ENCODE measurements at places on chromosomes 12 and 14. TPM values are rescaled to one million over a fixed set of nuclear protein-coding genes. Genes with fewer than 3 reads are reported as not detected.

Gene DLGAP5
- 8.1 TPM for total RNA-seq

Gene FIGNL2
- total RNA-seq, result 1.6 TPM

Gene GPRC5D
- total RNA-seq, result 0.40 TPM

Gene ACSM4
- not detected for total RNA-seq

Gene GUCY2C
- total RNA-seq, result not detected

- peaks cover 4% of the 10 kb centered on the region for H3K4me1 ChIP-seq
- H3K36me3 ChIP-seq, result no peaks in the 10 kb centered on the region
- H3K27ac ChIP-seq, result no peak overlapping the region
These were observed 7.8 kb downstream of the PGF start for GRCh38 chr14:74947353-74948227.

GRCh38 chr12:121059031-121059898 is 20.2 kb upstream of the OASL start:
- no peak for DNase-seq
- no peaks in the 10 kb centered on the region for H3K27me3 ChIP-seq
- peaks cover 22% of the 10 kb centered on the region for H3K4me1 ChIP-seq
- no peak overlapping the region for H3K27ac ChIP-seq

DNA sequence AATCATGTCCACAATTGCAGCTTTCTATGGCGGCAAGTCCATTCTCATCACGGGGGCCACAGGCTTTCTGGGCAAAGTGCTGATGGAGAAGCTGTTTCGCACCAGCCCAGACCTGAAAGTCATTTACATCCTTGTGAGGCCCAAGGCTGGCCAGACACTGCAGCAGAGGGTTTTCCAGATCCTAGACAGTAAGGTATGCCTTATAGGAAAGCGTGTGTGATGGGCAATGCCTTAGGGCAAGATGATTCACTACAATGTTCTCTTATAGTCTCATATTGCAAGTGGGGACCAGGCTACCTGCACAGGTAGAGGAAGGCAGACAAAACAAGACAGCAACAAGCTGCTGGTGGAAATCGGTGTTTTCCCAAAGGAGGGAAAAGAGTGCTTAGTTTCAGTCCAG is 110.5 kb downstream of the ERGIC2 start:
- H3K36me3 ChIP-seq, result peaks cover 17% of the 10 kb centered on the region
- H3K4me3 ChIP-seq, result no peak overlapping the region
- no peak overlapping the region for H3K27ac ChIP-seq

DNA sequence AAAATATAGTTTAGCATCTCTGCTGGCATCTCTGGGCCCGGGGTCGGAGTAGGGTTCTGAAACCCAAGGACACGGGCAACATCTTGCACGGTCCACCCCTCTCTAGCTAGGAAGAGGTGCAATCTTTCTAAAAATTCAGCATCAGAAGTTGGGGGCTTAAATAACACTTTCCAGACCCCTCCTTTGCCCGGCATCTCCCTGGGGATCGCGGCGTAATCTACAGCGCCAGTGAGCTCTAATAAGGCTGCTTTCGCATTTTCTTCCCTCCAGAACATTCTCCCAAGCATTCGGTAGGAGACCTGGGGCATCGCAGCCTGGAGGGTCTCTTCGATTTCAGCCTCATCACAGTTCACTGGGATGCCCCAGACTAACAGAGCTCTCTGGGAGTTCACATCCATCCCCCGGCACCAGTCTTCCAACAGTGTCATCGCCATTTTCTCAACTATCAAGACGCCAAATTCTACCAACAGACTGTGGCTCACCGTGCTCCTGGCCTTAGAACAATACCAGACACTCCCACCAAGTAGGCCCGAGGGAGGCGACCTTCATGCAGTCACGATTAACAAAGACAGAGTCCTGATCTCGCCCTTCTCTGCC is 880 bp downstream of the PNMA1 start:
- no peaks in the 10 kb centered on the region for H3K27me3 ChIP-seq
- DNase-seq, result no peak
- H3K4me3 ChIP-seq, result peak overlapping the region; percentile 79

DNA sequence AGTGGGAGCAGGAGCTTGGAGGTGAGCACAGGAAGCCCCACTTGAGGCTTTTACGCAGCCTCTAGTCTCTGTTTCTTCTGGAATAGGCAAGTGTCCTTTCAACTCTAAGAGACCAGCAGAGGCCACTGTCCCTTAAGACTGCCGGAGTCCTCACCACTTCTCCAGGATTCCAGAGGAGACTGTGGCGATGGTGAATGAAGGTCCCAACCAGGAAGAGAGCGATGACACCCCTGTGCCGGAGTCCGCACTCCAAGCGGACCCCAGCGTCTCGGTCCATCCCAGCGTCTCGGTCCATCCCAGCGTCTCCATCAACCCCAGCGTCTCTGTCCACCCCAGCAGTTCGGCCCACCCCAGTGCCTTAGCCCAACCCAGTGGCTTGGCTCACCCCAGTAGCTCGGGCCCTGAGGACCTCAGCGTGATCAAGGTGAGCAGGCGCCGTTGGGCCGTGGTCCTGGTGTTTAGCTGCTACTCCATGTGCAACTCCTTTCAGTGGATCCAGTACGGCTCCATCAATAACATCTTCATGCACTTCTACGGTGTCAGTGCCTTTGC is 442 bp downstream of the FLVCR2 start:
- peak overlapping the region; percentile 78 for H3K27ac ChIP-seq
- H3K27me3 ChIP-seq, result no peaks in the 10 kb centered on the region
- peak; percentile 78 for DNase-seq
- peak overlapping the region; percentile 62 for H3K4me3 ChIP-seq
- H3K4me1 ChIP-seq, result peaks cover 21% of the 10 kb centered on the region

- peak; percentile 77 for DNase-seq
- H3K27ac ChIP-seq, result no peak overlapping the region
- no peak overlapping the region for H3K4me3 ChIP-seq
- no peaks in the 10 kb centered on the region for H3K36me3 ChIP-seq
These were observed 36.5 kb downstream of the CMKLR1 start for GRCh38 chr12:108302403-108303311.

GRCh38 chr14:37573356-37573755 is 21.7 kb downstream of the FOXA1 start:
- H3K4me1 ChIP-seq, result no peaks in the 10 kb centered on the region
- H3K36me3 ChIP-seq, result no peaks in the 10 kb centered on the region
- H3K4me3 ChIP-seq, result no peak overlapping the region

GRCh38 chr14:32252030-32252670 is 49.1 kb upstream of the RNU6-8 start:
- no peak overlapping the region for H3K4me3 ChIP-seq
- no peaks in the 10 kb centered on the region for H3K27me3 ChIP-seq
- no peaks in the 10 kb centered on the region for H3K36me3 ChIP-seq
- H3K4me1 ChIP-seq, result peaks cover 7% of the 10 kb centered on the region
- H3K27ac ChIP-seq, result no peak overlapping the region

- no peak overlapping the region for H3K4me3 ChIP-seq
- peaks cover 26% of the 10 kb centered on the region for H3K36me3 ChIP-seq
- no peaks in the 10 kb centered on the region for H3K27me3 ChIP-seq
- DNase-seq, result no peak
- no peak overlapping the region for H3K27ac ChIP-seq
- H3K4me1 ChIP-seq, result no peaks in the 10 kb centered on the region
These were observed 35.6 kb downstream of the A2M start for GRCh38 chr12:9079883-9080675.

DNA sequence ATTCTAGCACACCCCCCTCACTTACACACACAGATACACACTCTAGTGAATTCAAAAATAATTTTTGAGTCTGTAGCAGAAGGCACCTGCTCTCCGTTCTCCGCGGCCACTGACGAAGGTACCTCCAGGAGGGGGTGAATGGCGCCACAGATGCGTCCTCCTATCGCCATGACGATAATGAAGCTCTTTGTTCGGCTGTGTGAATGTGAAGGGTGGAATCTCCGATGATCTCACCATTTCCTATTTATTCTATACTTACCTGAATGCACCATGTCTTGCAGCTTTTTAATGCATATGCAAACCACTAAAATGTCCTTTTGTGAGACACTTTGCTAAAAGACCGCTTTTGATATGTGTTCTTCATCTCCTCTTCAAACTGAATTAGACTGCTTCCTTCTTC is 162.7 kb downstream of the EGLN3 start:
- DNase-seq, result no peak
- H3K4me3 ChIP-seq, result no peak overlapping the region
- H3K27ac ChIP-seq, result no peak overlapping the region
- no peaks in the 10 kb centered on the region for H3K36me3 ChIP-seq
- H3K4me1 ChIP-seq, result peaks cover 5% of the 10 kb centered on the region
- H3K27me3 ChIP-seq, result no peaks in the 10 kb centered on the region

DNA sequence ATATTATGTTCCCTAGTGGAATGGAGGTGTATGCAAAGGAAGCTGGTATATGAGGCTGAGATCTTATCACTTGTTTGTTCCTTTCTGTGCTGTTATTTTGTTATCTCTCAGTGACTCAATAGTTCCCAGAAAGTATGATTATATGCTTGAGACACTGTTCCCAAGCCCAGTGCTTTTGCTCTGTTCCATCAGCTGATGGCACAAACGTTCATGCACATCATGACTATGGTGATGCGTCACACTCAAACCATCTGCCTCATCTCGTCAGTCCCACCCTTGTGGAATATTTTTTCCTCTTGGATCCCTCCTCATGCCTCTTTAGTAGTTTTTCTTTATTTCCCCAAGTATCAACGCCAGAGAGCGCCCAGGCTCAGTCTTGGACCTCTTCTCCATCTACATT is 786.9 kb downstream of the AACS start:
- DNase-seq, result no peak
- H3K4me3 ChIP-seq, result no peak overlapping the region
- H3K36me3 ChIP-seq, result no peaks in the 10 kb centered on the region
- no peak overlapping the region for H3K27ac ChIP-seq
- no peaks in the 10 kb centered on the region for H3K27me3 ChIP-seq

DNA sequence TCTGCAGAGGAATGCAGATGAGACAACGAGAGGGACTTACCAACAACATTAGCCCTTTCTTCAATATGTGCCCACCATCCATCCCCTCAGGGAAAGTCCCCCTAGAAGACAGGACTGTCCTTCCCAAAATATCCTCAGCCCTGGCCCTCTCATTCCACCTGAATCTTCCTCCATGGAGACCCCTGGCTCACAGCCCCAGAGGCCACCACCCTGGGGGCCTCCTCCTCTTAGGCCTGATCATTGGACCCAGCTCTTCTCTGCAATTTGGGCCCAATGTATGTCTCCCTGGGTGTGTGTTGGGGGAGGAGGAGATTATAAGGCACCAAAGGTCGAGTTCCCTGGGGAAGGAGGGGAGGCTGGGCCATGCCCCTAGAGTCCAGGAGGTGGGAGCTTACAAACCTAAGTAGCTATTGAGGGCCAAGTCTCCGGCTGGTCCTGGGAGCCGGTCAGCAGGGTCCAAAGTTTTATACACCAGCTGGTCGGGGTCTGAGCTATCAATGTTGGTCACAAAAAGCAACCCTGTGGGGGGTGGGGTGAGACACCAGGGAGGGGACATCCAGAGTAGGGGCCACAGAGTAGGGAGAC is 8.1 kb downstream of the ITGA7 start:
- H3K27ac ChIP-seq, result no peak overlapping the region
- no peaks in the 10 kb centered on the region for H3K36me3 ChIP-seq
- H3K27me3 ChIP-seq, result no peaks in the 10 kb centered on the region
- DNase-seq, result peak; percentile 55
- H3K4me3 ChIP-seq, result no peak overlapping the region
- no peaks in the 10 kb centered on the region for H3K4me1 ChIP-seq

- no peaks in the 10 kb centered on the region for H3K27me3 ChIP-seq
- no peak for DNase-seq
- peak overlapping the region; percentile 96 for H3K27ac ChIP-seq
- H3K36me3 ChIP-seq, result peaks cover 14% of the 10 kb centered on the region
- peak overlapping the region; percentile 96 for H3K4me3 ChIP-seq
These were observed 1.2 kb upstream of the MAPKAPK5 start for GRCh38 chr12:111840807-111841206.

DNA sequence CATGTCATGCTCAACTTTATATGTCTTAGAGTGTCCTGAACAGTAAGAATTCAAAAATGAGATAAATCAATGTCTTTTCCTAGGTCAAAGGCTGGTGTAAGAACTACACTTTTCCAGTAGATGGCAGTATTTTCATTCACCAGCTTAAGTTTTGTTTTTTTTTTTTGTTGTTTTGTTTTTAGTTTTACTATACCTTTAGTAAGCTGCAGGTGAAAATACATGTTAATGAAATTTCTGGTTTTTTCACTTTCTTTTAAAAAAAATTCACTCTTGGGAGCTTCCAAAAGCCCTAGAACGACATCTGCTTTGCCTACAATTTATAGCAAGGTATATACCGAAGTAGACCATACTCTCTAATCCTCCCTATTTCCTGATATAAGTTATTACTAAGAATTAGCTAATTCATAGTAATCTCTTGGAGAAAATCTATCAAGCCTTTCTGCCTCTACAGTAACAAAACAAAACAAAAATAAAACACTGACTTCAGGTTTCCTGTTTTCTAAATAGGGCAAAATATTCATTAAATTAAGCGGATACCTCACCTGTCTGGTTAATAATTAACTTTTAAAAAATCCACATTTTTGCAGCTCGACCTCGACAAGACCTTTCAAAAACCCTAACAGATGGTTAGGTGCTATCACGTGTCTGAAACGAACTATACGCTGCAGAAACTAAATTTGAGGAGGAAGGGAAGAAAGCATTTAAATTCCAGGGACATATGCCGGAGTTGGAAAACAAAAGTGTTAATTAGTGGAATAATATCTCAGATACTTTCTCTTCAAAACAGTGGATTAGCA is 2.7 kb upstream of the SAMD4A start:
- H3K36me3 ChIP-seq, result no peaks in the 10 kb centered on the region
- peaks cover 48% of the 10 kb centered on the region for H3K4me1 ChIP-seq
- peak overlapping the region; percentile 83 for H3K27ac ChIP-seq

DNA sequence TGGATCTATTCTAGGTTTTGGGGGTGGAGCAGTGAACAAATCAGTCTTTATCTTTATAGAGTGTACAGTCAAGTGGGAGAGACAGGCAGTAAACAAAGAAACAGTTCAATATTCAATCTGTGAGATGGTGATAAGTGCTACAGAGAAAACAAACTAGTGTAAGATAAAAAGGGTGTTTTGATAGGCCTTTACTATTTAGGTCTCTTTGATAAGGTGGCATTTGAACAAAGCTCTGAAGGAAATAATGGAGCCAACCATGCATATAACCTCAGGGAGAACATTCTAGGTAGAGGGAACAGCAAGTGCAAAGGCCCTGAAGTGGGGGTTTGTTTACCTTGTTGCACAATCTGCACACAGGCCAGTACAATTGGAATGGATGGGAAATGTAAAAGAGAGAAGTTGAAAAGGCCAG is 47.3 kb downstream of the PTPN11 start:
- peaks cover 13% of the 10 kb centered on the region for H3K36me3 ChIP-seq
- no peak overlapping the region for H3K4me3 ChIP-seq
- H3K27me3 ChIP-seq, result no peaks in the 10 kb centered on the region
- H3K27ac ChIP-seq, result no peak overlapping the region

- no peak for DNase-seq
- no peak overlapping the region for H3K4me3 ChIP-seq
- no peaks in the 10 kb centered on the region for H3K36me3 ChIP-seq
- no peak overlapping the region for H3K27ac ChIP-seq
- no peaks in the 10 kb centered on the region for H3K4me1 ChIP-seq
- no peaks in the 10 kb centered on the region for H3K27me3 ChIP-seq
These were observed 27.8 kb downstream of the FBXL14 start for GRCh38 chr12:1566449-1567135.

All from spleen (tissue), 13 donors.